GM12891 (cell line): ENCODE measurements at places on chromosomes 4 and X.
A peak's percentile ranks its signal among the peaks of the same experiment; 100 is the strongest.

DNA sequence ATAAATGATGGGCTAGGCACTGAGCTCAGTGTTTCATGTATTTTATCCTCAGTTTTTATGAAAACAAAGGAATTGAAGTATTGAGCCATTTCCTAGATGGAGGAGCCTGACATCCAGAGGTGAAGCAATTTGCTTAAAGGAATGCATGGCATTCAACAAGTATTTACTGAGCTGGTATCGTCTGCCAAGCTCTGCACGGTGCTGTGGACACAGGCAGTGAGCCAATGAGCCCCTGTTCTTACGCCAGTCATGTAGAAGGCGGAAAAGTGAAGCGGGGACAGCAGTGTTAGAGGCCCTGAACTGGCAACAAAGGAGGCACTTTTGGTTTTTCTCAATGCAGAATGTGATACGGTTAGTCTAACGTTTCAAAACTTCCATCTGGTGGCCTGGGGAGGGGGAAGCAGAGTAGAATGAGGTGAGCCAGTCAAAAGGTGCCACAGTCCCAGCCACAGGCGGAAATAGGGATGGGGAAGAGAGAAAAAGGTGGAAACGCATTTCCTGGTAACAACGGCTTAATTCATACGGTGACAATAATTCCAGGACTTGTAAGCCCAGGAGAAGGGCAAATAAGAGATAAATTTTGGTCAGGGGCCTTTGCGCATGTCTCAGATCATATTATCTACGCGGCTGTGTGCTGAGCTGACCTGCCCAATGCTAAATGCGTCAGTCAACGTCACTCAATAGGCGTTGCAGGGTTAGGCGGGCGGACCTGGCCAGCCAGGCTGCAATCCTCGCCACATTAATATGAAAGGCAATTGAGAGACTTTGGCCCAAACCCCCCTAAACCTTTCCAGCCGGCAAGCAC lies 133.9 kb downstream of the AFAP1 start:
- no peak for DNase-seq

- no peak for DNase-seq
Observed at GRCh38 chrX:4043951-4044350, 330.5 kb upstream of the PRKX start.

DNA sequence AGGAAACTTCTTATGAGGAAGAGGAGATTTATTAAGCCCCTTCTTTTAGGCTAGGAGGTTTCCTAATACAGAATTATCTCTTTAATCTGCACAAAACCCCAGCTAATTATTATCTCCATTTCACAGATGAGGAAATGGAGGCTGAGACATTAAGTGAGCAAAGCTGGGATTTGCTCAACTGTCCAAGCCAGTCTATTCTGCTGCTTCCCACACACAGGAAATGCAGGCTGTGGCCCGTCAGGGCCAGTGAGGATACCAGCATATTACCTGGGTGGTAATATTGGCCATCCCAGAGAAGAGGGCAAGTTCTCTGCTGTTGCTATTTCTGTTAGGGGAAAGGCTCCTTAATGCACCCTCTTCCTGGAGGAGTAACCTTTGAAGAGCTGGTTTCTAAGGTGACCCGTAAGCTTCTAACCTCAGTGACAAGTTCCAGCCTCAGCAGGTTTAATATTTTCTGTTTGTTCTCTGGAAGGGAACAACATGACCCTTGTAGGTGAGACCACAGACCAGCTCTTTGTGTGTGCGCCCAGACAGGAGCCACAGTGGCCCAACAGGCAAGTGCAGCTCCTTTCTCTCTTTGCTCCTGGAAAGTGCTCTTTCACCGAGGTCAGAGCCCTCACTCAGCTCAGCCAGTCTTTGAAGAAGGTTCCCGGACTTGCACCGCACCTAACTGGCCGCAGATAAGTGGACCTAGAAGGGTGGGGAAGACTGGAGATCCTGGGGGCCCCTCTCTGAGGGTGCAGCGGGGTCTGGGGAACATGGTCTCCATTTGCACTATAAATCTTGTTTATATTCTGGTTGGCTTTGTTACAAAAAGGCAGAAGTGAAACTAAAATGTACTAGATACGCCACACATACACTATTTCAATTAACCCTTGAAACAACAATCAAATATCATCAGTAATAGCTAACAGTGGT lies 35.5 kb downstream of the TBC1D9 start:
- DNase-seq = no peak

DNA sequence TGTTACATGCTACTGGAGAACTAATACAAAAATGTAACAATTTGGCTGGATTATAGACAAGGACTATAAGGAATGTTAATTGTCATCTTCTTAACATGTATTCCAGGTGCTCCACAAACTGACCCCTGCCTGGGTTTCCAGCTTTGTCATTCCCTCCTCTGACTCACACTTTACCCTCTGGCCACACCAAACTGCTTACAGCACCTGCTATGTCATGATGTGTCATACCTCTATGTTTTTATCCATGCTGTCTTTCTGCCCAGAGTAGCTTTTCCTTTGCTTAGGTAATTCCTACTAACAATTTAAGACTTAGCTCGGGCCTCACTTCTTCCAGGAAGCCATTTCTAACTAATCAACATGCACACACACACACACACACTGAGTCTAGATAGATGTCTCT lies 14.0 kb upstream of the SHROOM4 start:
- no peak for DNase-seq

GRCh38 chr4:77761595-77761994 lies 57.6 kb downstream of the CNOT6L start:
- no peak for DNase-seq

DNA sequence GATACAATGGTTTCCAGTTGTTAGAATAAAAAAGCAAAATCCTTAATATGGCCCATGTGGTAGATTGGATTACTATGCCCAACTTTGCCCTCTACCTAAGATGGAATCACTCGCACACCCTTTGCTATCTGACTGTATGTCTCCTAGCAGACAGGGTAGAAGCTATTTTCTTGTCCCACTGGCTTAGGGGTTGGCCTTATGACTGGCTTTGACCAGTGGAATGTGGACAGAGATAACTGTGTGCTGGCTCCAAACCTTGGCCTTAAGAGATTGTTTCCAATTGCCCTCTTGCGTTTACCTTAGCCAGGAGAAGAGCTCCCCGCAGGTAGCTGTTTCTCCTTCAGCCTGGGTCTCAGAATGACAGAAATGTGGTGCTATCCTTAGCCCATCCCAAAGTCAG lies 355.9 kb downstream of the BCOR start:
- DNase-seq = no peak

DNA sequence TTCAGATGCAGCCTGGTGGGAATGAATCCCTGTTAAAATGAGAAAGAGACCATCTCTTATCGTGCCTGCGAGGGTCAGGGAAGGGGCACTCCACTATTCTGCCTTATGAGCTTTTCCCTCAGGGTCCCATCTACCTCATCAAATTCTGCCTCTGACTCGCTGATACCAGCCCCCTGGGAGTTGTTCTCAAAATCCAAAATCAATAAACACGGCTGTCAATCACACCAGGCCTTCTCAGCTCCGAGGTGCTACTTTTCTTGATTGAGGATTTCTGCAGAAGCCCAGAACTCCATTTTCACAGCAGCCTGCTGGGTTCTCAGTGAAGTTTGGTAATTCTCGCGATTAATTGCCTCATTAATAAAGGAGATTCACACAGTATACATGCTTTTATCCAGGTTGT lies 312.6 kb downstream of the STIM2 start:
- DNase-seq = no peak

DNA sequence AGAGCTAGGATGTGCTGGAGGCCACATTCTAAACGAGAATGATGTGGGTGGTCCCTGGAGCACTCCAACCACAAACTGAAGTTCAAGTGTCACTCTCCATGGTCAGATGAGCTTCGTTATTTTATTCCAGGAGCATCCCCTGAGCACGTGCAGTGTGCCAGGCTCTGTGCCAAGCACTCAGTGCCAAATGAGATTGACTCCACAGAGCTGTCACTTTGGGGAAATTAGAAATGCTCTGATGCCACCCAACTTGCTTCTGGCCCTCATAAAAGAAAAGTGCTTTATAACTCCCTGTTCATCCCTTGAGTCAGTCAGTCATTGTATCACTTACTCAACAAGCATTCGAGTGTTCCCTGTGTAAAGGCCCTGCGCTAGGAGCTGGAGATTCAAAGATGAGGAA lies 91.2 kb downstream of the RTL5 start:
- no peak for DNase-seq

DNA sequence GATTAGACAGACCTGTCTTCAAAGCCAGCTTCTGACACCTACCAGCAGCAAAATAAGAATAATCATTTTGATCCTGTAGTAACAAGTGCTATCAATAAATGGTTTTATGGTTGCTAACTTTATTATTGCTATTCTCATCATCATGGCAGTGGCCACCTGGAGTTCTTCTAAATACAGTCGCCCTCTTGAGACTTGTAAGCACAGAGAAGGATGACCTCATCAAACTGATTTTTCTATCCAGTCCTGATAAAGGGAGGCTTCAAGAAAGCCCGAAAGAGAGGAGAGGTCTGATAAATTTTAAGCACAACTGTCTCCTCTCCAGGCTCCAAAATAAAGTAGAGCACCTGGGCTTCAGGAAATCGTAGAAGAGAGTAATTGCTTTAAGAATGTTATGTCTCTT lies 286.4 kb downstream of the USP46 start:
- DNase-seq = no peak

- DNase-seq = peak; percentile 2
Observed at GRCh38 chrX:153876112-153876491, 9.9 kb downstream of the L1CAM start.

DNA sequence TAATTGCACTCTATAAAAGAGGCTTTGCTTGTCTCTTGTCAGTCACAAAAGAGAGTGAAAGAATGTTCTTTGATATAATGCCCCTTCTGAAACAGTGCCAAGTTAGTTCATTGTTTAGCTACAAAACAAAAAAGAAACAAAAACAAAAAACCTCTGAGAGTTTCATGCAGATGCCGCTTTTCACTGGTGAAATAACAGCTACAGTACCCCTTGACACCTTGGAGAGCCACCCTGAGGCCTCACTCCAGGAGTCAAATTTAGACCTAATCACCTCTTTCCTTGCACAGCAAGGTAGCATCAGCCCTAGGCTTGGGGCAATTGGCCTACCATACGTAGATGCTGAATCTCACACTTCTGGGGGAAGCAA lies 185.2 kb downstream of the UNC5C start:
- no peak for DNase-seq

DNA sequence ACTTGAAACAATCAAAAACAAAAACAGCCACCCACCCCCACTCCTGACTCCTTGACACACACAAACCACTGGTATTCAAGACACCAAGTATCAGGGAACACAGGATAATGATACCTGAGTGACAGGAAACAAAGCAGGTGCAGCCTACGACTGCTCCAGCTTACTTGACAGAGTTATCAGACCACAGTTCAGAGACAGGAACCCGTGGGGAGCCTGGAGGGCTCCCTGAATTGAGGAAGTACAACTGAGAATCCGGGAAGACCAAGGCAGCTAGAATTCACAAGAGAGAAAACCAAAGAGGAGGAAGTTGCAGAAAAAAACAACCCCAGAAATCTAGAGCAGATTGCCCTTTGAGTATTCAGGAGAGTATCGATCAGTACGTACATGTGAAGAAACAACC lies 20.5 kb downstream of the COMMD8 start:
- no peak for DNase-seq

- no peak for DNase-seq
Observed at GRCh38 chr4:111562826-111563225, 582.4 kb upstream of the FAM241A start.

- no peak for DNase-seq
Observed at GRCh38 chr4:150051111-150051510, 27.1 kb upstream of the DCLK2 start.

GRCh38 chr4:181562399-181562798 lies 680.8 kb upstream of the TENM3 start:
- DNase-seq = no peak

- DNase-seq = no peak
Observed at GRCh38 chr4:26780539-26780938, 80.1 kb upstream of the STIM2 start.

GRCh38 chr4:10524196-10524833 lies 67.1 kb upstream of the ZNF518B start:
- DNase-seq = no peak

DNA sequence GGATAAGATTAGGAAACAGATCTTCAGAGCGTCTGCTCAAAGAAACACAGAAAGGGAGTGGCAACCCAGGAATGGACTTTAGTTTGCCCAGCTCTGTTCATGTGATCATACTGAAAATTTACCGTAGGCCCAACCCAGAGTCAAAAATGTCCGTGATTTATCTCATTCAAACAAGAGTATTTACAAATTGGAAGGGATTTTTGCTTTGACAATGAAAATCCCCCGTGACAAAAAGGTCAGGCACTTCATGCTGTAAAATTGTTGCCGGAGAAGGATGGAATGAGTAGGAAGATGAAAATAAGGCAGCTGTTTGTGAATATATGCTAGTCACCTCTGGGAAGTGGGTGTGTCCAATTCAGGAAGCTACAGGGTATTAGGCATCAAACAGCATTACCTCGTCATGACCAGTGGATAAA lies 1.2 kb downstream of the SULT1B1 start:
- no peak for DNase-seq

- DNase-seq = no peak
Observed at GRCh38 chrX:107504006-107504405, 54.6 kb downstream of the FRMPD3 start.

GRCh38 chr4:128871948-128872347 lies 62.4 kb downstream of the JADE1 start:
- no peak for DNase-seq

DNA sequence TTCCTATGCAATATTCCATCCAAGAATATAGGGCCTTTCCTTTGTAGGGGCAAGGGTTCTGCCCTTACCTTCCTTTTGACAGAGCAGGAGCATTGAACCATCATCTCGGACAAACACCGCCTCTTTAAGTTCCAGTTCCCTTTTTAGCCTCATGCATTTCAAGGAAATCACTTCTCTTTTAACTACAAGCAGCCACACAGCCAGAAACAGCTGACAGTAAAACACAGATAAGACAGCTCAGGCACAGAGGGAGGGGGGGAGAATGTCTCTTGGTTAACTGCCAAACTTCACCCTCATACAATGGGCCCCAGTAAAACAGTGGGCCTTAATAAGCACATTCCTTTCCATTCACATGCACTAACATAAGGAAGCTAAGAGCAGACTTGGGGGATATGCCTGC lies 648.3 kb downstream of the GABRG1 start:
- no peak for DNase-seq

DNA sequence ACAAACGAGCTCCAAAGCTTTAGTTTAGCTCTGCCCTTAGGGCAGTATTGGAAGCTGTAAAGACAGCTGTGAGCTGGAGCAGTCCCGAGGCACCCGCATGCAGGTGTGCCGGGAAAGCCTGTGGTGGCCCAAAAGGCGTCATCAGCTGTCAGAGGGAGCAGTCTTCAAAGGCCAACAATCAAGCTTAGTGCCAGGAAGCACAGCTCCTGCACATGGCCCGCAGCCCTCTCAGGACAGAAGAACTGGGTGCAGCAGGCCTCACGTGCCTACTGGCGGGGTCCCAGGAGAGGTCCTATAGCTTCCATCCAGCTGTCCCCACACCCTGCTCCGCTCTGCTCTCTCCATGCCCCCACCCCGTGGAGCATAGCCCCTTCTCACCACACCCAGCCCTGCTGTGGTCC lies 92.2 kb upstream of the TRIM2 start:
- DNase-seq = no peak
